Nephron progenitor cell (in vitro differentiated cells): ENCODE measurements at places on chromosomes 13 and 19.

DNA sequence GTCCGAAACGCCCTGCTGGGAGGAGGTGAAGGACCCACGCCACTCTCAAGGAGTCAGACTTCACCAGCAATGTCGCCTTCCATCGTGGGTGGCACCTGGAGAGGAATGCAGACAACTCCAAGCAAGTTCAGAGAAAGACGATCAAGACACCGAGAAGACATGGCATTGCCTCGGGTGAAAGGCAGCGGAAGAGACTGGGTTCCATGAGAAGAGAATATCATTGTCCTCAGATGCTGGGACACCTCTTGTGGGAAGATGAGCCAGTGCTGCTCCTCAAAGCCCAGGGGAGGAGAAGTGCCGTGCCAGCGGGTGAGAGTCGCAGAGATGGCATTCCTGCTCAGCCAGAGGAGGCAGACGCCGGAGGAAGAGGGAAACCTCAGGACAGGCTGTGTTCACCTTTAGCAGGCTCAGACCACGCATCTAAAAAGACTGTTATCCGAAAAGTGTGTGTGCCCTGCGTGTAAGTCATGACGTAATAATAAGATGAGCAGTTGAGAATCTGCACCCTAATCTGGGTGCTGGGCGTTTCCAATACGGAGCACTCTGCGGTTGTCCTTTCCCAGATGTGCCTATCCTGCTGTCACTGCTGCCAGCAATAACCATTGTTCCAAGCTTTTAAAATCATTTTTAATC, 144.6 kb upstream of the SPACA7 start:
- no peak for DNase-seq

DNA sequence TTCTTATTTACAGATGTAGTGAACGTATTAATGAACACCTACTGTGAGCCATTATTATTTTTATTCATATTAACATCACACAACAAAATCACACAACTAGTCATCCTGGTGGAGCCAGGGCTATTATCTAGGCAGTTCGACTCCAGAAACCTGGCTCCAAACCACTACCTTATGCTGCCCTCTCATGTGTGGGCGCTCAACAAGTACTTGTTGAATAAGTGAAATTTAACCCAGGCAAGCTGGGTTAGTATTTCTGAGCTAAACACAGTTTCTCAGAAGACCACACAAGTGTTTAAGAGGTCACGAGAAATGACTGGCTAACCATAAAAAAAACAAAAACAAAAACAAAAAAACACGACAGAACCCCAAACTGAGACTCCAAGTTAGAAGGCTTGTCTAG, 33.6 kb downstream of the MZT1 start:
- no peak for DNase-seq

GRCh38 chr13:85313761-85314503, 485.3 kb downstream of the SLITRK6 start:
- DNase-seq = no peak

DNA sequence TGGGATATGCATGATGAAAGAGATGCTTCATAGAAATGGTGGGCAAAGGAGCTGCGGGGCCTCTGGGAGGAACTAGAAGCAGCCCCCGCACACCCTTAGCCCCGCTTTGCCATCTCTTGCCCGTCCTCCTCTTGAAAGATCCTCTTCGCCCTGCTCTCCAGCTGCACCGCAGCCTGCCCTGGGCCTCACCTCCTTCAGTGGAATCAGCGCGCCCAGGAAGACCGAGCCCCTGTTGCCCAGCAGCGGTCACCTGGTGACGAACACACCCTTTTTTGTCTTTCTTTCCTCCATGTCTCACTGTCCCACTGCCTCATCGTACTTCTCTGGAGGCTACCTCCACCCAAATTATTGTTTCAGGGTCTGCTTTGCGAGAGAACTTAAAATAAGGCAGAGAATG, 807.6 kb downstream of the UQCRFS1 start:
- no peak for DNase-seq

DNA sequence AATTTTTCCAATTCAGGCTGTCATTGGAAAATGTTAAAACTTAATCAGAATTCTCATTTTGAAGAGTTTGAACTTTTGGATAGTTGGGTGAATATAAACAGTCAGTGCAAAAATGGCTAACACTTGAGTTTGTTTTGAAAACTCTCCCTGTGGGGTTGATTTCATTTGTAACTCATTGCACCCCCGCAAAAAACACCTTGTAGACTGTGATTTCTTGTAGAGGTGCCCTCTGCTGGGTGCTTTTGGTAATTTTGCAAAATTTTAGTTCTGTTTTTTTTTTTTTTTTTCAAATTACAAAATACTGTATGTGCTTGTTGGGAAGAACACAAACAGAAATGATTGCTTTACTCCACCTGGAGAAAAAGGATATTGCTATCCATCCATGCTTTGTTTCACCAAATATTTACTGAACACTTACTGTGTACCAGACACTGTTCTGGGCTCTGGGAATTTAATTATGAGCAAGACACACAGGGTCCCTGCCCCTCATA, 28.2 kb upstream of the GPI start:
- DNase-seq = peak; percentile 35

GRCh38 chr19:8221161-8221560, 12.0 kb downstream of the CERS4 start:
- no peak for DNase-seq

GRCh38 chr19:497491-497868, 1.2 kb downstream of the MADCAM1 start:
- peak; percentile 39 for DNase-seq

DNA sequence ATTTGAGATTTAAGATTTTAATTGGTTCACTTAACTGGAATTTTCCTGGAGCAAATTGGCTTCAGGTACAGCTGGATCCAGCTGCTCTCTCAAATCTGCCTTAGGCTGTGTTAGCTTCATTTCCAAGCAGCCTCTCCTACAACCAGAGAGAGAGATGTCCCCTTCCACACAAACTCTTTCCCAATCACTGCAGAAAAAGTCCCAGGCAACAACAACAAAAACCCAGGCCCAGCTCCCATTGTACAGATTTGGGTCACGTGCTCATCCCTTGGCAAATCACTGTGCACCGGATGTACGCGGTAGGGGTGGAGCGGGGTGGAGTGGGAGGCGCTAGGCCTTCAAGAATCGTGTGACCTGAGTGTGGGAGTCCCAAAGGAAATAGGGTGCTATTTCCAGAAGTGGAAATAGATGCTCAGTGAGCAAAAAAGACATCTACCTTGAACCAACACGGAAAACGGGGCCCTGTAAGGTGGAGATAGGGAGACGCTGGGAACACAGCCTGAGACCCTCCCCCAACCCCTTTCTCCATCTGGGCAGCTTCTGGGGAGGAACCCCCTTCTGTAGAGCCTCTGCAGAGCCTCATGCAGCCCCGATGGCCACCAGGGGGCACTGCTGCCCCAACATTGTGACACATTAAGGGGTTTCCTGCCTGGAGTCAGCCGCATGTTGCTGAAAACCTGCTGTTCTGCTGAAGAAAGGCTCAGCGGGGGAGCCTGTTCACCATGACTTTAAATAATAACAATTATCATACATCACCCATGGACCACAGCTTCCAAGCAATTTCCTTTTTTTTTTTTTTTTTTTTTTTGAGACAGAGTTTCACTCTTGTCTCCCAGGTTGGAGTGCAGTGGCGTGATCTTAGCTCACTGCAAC, 25.4 kb downstream of the HPN start:
- DNase-seq = peak; percentile 91

DNA sequence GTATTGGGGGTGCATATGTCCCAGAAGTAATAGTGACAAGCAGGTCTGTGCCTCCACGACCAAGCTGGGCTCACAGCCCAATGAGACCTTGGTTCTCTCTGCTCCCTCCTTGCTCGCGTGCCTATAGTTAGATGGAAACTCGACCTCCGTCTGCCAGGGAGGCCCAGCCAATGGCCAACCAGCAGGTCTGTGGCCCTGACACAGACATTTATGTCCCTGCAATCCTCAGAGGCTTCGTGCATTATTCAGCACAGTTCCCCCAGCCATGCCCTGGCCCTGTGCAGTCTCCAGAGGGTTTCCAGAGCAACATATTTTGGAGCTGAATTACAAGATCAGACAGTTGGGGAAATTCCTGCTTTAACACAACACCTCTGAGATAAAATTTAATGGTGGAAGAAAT, 105.1 kb downstream of the UQCRFS1 start:
- no peak for DNase-seq

- DNase-seq = no peak
These were observed 3.0 kb downstream of the MYCBP2 start for GRCh38 chr13:77323858-77324257.

GRCh38 chr13:37109051-37109678, 3.7 kb upstream of the CSNK1A1L start:
- no peak for DNase-seq

DNA sequence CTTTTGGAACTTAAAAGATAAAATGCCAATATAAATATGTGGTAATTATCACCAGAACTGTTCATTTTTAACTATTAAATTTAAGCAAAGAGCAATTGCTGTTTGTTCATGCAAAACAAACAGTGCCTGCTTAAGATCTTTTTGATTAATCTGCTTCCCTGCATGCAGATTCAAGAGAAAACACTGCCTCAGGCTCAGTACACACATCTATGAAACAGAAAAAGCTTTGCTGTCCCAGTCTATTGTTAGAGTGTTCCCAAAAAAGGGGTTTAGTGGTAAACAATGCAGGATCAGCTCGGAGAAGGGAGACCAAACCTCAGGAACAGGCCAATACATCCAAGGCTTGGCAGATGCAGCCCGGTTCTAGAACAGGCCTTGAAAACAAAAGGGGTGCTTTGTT, 49.3 kb upstream of the TDRD3 start:
- DNase-seq = no peak

GRCh38 chr13:60794751-60795150, 397.7 kb downstream of the TDRD3 start:
- DNase-seq = no peak

DNA sequence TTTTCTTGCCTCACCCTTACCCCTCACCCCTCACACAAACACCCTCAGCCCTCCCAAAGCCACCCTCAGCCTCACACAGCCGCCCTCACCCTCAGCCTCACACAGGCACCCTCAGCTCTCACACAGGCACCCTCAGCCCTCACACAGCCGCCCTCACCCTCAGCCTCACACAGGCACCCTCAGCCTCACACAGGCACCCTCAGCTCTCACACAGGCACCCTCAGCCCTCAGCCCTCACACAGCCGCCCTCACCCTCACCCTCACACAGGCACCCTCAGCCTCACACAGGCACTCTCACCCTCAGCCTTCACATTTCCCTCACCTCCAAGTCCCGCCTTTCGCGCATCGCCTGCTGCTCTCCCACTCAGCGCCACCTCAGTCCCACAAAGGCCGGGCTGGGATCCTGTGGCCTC, 287 bp upstream of the ZSCAN22 start:
- DNase-seq = no peak

- DNase-seq = no peak
These were observed 1.2 kb downstream of the MTIF3 start for GRCh38 chr13:27449081-27449603.

DNA sequence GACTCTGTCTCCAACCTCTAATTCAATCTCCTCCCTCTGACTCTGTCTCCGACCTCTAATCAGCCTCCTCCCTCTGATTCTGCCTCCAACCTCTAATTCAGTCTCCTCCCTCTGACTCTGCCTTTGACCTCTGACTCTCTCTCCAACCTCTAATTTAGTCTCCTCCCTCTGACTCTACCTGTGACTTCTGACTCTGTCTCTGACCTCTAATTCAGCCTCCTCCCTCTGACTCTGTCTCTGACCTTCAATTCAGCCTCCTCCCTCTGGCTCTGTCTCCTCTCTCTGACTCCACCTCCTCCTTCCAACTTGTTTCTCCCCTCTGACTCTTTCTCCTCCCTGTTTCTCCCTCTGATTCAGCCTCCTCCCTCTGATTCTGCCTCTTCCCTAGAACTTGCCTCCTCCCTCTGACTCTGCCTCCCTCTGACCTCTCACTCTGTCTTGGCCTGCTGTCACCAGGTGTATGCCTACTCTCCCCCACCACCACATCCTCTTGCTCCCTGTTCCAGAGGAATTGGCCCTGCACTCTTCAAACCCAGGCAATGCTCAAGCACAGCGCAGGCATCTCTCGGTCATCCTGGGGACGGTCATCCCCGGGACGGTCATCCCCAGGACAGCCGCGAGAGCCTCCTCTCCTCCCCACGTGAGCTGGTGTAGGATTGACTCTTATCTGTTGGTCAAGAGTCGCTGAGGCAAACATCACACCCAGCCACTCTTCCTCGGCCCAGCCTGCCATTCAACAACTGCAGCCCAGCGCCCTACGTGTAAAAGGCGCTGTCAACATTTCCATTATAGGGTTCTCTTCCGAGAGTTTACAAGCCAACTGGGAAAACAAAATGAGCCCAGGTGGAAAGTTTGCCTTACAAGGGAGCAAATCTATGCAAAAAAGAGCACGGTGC, 60.2 kb downstream of the ZIC5 start:
- no peak for DNase-seq

DNA sequence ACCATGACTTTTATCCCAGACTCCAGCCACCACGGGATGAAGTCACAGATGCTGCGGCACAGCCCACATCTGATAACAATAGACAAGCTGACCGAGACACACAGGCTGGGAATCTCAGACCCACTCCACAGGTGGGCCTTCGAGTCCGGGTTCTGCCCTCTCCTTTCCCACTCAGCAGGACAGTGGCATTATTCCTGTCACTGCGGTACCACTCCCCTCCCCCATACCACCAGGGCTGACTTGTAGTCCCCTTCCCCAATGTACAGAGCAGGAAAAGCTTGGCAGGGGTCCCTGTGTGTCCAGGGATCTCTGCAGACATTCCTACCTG, 179 bp upstream of the AMER2 start:
- no peak for DNase-seq

- no peak for DNase-seq
These were observed 79.4 kb downstream of the MBNL2 start for GRCh38 chr13:97301382-97302095.

GRCh38 chr13:44063881-44064280, 184.2 kb downstream of the LACC1 start:
- DNase-seq = no peak

DNA sequence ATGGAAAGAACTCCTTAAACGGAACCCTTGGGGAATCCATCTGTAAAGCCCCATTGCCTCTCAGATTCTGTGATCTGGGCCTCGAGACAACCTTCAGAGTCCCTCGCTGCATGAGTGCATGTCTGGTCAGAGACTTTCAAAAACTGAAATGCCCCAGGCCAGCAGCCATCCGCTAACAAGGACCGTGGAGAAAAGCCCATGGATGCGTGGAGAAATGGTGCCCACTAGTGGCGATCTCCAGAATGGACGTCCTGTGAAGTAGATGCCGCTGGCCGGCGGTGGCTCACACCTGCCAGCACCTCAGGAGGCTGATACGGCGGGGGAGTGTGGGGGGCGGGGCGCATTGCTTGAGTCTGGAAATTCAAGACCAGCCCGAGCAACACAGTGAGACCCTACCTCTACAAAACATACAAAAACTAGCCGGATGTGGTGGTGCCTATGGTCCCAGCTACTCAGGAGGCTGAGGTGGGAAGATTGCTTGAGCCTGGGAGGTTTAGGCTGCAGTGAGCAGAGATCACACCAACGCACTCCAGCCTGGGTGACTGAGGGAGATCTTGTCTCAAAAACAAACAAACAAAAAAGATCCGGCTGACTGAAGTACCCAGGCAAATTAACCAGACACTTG, 7.9 kb upstream of the CDC16 start:
- DNase-seq = peak; percentile 92

DNA sequence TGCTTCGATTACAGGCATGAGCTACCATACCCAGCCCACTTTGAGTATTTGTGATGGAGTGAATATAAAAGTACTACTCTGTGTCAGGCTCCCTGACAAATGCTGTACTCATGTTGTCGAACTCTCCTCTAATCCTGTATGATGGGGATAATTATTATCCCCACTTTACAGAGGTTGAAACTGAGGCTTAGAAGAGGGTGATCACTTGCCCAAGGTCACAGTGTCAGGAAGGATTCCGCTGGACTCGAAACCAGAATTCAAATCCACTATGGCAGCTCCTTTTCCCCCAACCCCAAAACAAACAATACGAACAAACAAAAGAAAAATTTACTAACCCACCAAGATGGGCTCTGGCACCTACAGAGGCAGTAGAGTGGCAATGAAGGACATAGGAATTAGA, 1.7 kb upstream of the PPP5C start:
- no peak for DNase-seq
